ENCODE measurements at places on chromosomes 2 and 18. TPM values are rescaled to one million over a fixed set of nuclear protein-coding genes. Genes with fewer than 3 reads are reported as not detected.

GRCh38 chr18:78830161-78830560, 149.5 kb upstream of the SALL3 start:
- no peak for DNase-seq

DNA sequence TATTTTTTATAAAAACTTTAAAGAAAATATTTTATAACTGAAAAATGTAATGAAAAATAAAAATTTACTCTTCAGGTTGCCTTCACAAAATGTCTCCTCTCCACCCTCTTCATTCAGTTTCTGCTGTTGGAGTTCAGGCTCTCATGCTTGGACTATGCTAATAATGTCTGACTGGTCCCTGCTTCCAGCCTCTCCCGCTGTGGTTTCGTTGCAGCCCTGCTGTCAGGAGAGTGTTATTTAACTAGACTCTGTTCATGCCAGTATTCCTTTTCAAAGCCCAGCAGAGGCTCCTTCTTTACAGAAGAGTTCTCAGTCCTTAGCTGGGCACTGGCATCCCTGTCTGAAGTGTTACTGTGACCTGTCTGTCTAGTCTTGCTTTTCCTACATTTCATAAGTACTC, 40.4 kb downstream of the CLIP4 start:
- DNase-seq, result no peak

DNA sequence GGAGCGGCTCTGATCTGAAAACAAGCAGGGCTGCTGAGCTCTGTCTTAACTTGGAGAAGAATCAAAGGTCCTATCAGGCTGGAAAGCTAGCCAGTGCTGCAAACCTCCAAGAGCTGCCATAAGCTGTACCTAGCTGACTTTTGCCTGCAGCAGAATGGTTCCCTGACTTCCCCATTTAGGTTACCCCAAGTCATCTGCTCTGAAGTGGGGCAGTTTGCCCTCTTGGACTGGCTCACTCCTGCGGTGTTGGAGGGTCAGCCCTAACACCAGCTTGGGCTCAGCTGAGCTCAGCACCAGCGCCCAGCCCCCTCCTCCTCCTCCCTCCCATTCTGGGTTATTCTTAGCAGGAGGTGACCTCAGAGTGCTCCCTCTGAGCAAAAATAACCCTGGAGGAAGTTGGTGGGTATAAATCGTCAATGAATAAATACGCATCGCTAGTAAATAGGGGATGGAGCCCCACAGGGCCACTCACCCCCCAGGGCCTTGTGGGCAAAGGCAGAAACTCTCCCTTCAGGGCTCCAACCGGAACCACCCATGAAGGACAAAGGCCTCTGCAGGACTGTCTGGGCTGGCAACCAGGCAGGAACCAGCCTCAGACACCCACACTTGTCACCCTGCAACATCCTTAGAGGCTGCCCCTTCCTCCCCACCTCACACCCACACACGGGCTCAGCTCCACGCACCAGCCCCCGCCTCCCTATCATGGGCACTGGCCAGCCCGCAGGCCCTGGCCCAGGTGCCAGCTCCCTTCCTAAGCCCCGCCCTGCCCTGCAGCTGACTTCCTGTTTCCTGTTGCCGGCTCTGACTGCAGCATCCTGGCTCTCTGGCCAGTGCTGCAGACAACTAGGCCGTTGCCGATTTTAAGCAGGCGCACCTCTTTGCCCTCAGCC, 46.9 kb downstream of the DNMT3A start:
- peak; percentile 52 for DNase-seq

GRCh38 chr2:119464981-119465380, 33.3 kb downstream of the TMEM37 start:
- no peak for DNase-seq

The NEB gene
- 8.6 TPM for total RNA-seq
